ENCODE measurements at places on chromosomes 1 and 21. TPM values are rescaled to one million over a fixed set of nuclear protein-coding genes. Genes with fewer than 3 reads are reported as not detected.

The NPR1 gene
- 0.92 TPM for total RNA-seq

The CDC20 gene
- 308 TPM for total RNA-seq

The CTSS gene
- 21.3 TPM for total RNA-seq

The PLA2G2C gene
- total RNA-seq: not detected

The NBPF8 gene
- 10.8 TPM for total RNA-seq

The KDF1 gene
- 10.0 TPM for total RNA-seq

The SLC9C2 gene
- total RNA-seq: not detected

The MYOG gene
- not detected for total RNA-seq

The TNN gene
- total RNA-seq: not detected

The YIPF1 gene
- 32.4 TPM for total RNA-seq

The KCNN3 gene
- total RNA-seq: not detected

All from epithelial cell of proximal tubule (primary cell).